Activated CD8-positive, alpha-beta T cell treated with anti-CD3 and anti-CD28 coated beads for 36 hours (primary cell): ENCODE measurements at places on chromosomes 2 and 18. TPM values are rescaled to one million over a fixed set of nuclear protein-coding genes. Genes with fewer than 3 reads are reported as not detected.

- DNase-seq, result no peak
Observed at GRCh38 chr2:35510636-35511035, 844.9 kb upstream of the CRIM1 start.

DNA sequence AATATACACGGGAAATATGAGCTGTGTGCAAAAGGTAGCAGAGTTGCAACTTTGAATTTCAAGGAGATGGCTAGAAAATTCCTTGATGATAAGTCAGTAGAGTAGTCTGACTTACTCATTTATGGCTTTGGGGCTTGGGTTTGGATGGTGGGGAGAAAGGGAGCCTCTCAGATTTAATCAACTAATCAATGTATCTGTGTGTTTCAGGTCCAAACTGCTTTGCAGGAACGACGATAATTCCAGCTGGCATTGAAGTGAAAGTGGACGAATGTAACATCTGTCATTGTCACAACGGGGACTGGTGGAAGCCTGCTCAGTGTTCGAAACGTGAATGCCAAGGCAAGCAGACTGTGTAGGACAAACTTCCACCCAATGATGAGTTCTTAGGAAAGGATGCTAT is 164.6 kb downstream of the VWC2L start:
- no peak for DNase-seq

DNA sequence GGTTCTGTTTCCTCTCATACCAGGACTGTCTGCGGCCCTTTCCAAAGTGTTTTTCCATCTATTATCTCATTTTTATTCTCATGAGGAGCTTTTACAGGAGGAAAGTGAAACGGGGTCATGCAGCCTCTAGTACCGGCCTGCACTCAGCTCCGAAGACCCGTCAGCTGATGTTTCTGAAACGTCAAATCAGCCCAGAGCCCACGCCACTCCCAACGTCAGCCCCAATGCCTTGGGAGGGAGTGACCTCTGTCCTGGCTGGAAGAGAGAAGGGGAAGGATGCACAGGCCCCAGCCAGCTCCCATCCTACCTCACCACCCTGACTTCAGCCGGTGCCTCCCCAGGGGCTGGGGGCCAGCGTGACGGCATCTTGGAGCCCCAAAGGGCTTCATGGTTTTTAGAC is 58.5 kb downstream of the ADCY3 start:
- no peak for DNase-seq

- no peak for DNase-seq
Observed at GRCh38 chr18:78101091-78101490, 851.4 kb downstream of the GALR1 start.

DNA sequence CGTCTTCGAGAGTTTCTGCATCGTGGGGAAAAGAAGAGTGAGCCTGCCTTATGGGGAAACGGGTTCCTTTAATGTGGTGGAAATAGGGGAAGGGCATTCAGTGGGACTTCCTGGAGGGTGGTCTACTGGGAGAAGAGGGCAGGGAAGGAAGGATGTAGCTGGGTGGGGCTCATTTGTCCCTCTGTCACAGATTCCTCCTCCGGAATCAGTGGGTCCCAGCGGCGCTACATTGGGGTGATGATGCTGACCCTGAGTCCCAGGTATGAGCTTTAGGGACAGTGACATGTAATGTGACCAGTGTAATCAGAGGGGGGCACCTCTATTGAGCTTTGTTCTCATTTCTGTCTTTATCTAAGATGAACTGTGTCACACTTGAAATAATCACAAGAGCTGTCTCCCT is 1.9 kb downstream of the HTRA2 start:
- no peak for DNase-seq

DNA sequence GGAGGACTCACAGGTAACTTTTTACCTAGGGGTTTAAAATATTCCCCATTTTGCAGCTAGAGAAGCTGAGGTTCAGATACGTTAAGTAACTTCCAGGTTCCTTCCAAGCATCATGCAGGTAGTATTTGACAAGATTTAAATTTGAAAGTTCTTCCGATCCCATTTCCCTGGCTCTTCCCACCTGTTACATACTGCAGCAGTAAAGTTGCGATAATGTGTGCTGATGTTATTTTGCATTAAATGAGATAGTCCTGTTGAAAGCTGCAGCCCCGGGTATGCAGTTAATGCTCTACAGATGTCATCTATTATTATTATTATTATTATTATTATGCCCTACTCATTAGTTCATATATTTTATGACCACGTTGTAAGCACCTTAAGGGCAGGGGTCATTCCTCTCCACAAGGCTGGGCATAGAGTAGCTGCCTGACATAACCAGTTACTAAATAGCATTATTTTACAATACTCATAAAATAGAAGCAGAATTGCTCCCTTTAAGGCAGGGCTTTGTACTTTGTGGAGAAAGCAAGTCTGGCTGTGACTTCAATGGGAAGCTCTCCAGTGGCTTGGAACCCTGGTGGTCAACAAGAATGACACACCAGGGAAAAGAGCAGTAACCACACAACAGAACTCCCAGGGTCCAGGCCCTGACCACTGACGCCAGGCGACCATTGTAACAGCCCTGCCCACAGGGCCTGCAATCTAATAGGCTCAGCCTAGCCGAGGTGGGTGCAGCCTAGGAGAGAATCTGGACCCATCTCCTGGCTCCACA is 112.0 kb upstream of the STPG4 start:
- DNase-seq, result no peak

DNA sequence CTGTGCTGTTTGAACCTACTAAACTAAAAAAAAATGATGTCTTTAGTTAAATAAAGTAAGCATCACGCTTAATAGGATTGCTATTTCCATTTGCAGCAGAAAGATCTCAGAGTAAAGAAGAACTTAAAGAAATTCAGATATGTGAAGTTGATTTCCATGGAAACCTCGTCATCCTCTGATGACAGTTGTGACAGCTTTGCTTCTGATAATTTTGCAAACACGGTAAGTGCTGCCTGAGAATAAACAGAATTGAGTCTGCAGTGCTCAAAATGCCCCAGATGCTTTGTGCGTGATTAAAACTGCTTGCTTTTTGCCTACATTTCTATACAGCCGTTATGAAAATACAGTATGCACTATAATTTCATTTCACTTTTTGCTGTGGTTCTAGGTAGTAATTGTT is 3.9 kb downstream of the CDCA7 start:
- DNase-seq, result no peak

DNA sequence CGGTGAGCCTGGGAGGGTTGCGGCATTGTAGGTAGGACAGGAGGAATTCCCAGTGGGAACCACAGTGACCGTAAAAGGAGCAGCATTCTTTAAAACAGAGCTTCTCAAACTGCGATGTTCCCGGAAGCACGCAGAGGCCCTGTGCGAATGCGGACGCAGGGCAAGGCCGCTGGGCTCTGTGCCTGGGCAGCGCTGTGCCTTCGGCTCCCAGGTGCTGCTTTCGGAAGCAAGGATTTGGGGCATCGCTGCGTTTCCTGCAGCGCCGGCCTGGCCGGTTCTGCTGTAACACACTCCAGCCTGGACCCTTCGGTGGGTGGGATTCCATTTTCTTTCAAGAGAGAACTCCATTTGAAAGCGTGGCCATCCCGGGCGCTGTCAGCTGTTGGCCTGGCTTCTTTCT is 118.6 kb downstream of the PTGR3 start:
- no peak for DNase-seq

- peak; percentile 78 for DNase-seq
Observed at GRCh38 chr2:26068602-26069298, 34.9 kb downstream of the RAB10 start.

GRCh38 chr2:226074391-226074790 is 674.9 kb downstream of the NYAP2 start:
- DNase-seq, result no peak

DNA sequence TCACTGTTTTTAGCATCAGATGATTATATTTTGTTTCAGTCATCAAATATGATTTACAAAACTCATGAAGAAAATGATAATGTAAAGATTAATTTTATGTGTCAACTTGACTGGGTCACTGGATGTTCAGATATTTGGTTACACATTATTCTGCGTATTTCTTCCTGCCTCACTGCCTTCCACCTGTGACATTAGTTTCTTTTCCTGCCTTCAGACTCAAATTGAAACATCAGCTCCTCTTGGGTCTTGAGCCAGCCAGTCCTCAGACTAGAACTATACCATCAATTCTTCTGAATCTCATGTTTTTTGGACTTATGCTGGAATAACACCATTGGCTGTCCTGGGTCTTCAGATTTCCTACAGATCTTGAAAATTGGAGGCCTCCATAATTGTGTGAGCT is 96.7 kb downstream of the ZNF385B start:
- no peak for DNase-seq

DNA sequence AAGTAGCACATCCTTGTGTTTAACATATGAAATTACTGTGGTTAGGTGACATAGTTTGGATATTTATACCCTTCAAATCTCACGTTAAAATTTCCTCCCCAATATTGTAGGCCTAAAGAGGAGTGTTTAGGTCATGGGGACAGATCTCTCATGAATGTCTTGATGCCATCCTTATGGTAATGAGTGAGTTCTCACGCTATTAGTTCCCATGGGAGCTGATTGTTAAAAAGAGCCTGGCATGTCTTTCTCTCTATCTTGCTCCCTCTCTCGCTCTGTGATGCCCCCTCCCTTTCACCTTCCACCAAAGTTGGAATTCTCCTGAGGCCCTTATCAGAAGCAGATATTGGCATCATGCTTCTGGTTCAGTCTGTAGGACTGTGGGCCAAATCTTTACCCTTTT is 660.1 kb downstream of the ADCYAP1 start:
- DNase-seq, result no peak

DNA sequence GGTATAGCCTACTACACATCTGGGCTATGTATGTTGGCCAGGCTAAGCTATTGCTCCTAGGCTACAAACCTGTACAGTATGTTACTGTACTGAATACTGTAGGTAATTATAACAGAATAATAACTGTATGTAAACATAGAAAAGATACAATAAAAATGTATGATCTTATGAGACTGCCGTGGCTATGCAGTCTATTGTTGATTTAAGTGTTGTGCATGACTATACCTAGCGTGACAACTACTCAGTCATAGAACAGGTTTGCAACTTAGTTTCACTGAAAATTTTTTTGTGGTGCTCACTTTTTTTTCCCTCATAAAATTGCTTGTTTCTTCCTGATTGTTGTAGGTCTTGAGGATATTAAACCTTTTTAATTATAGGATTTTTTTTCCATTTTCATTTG is 25.9 kb downstream of the KCMF1 start:
- DNase-seq, result no peak

DNA sequence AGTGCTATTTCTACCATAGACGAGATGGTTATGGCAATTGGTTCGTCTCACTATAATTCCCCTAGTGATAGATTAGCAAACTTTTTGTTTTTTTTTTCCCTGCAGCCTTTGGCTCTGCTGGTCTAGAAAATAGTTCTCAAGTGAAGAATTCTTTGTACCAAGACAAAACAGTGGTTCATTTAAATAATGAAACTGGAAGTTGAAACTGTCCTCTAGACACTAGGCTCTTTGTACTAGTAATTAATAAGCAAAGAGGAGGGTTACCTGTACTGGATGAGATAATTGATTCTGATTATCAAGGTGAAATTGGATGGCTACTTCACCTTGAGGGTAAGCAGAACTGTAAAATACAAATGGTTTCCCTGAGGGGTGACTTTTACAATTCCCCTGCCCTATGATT is 156.9 kb upstream of the DCC start:
- DNase-seq, result no peak

DNA sequence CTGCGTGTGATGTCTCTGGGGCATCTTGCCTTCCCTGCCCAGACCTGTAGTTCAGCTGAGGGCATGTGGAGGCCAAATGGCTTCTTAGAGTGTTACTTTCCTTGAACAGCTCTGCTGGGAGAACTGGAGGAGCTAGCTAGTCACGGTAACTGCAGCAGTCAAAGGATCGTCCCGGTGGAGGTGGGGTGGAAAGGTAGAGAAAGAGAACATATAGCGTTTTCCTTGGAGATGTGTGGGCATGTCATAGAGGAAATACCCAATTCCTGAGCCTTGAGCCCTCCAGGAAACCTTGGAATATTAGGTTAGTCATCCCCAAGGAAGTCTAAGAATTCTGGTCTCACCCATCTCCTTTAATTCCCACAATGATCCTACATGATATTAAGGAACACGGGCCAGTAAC is 33.5 kb upstream of the IL37 start:
- no peak for DNase-seq

DNA sequence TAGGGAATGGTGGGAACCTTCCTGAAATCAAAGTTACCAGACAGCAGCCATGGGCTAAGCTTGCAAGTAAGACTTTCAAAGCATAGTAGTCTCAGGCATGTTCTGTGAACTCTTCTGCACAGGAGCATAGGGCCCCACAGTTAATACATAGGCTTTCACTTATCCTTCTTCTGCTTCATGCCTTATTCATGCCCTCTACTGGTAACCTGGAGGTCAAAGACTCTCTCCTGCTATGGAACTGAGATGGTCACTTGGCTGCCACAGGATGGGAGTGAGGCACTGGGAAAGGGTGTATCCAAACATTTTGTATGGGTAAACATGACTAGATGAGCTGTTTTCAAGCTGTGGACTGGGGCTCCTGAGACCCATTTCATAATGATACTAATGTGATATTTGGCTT is 49.1 kb upstream of the ZNF638 start:
- no peak for DNase-seq

GRCh38 chr2:150286730-150287362 is 200.6 kb downstream of the RND3 start:
- DNase-seq, result no peak

GRCh38 chr2:88310787-88311186 is 140.6 kb downstream of the THNSL2 start:
- no peak for DNase-seq

DNA sequence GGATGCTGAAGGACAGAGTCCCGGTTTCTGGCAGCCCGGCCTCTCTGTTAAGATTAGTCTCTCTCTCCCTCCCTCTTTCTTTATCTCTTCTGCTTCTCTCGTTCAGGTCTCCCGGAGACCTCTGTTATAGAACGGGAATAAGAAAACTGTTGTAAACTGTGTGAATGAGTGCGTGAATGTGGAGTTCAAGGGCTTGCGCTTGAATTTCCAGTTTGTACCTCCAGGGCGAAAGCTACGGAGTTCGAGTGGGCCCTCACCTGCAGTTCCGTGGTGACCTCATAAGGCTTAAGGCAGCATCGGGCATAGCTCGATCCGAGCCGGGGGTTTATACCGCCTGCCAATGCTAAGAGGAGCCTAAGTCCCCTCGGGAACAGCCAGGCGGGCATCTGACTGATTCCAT is 26.4 kb downstream of the SKA1 start:
- no peak for DNase-seq

The MROH2A gene
- total RNA-seq, result not detected

The IL18R1 gene
- total RNA-seq, result 15.8 TPM

The SIX3 gene
- not detected for total RNA-seq

The TTC32 gene
- total RNA-seq, result 24.2 TPM

The LIMS4 gene
- 0.83 TPM for total RNA-seq

The TWIST2 gene
- not detected for total RNA-seq

The USP14 gene
- 96.2 TPM for total RNA-seq

The CKAP2L gene
- total RNA-seq, result 24.5 TPM

The CD8B2 gene
- 3.9 TPM for total RNA-seq
